Kidney tubule cell (primary cell): ENCODE measurements at places on chromosomes 16 and 17.

DNA sequence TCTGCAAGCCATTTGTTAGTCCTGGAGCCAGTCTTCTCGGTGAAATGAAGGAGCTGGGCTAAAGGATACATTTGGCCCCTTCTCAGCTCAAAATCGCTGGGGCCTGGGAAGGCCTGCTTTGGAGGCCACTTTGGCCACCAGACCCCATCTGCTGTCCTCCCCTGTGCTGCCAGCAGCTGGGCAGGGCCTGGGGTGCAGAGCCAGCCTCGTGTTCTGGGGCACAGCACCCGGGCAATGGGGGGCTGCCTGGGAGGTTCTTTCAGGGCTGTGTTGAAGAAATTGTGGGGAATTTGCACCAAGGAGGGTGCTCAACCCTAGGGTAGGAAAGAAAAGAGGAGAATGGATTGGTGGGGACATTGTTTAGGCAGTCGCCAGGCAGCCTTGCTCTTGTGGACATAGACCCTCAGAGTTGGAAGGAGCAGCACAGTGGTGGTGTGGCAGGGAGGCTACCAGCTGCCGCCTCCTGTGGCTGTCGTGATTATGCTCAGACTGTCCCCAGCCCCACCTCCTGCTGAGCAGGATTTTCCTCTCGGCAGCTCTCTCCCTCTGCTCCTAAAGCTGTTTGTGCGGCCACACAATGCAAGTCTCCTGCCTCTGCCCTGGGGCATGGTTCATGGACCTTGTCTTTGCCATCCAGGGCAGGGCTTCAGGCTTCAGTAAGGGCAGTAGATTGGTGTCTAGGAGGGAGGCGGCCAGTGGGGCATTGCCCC lies 174.8 kb downstream of the NTN1 start:
- DNase-seq = no peak

DNA sequence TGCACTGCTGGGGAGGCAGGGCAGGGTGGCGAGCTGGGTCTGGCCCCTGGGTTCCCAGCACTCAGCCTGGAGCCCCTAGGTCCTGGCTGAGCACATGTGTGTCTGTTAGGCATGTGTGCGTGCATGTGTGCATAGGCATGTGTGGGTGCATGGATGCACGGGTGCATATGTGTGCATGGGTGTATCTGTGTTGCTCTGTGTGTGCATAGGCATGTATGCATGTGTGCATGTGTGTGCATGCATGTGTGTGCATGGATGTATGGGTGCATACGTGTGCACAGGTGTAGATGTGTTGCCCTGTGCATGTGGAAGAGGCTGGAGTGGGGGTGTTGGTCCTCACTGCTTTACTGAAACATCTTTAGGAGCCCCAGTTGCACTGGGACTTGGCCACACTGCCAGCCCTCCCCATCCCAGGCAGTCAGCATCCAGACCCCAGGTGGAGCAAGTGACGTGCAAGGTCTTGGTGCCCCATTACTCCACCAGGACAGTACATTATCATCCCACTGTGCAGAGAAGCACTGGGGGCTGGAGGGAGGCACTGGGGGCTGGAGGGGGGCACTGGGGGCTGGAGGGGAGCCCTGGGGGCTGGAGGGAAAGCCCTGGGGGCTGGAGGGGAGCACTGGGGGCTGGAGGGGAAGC lies 10.4 kb upstream of the DPEP1 start:
- DNase-seq = no peak

GRCh38 chr16:87584271-87584670 lies 18.0 kb upstream of the JPH3 start:
- DNase-seq = peak; percentile 50

DNA sequence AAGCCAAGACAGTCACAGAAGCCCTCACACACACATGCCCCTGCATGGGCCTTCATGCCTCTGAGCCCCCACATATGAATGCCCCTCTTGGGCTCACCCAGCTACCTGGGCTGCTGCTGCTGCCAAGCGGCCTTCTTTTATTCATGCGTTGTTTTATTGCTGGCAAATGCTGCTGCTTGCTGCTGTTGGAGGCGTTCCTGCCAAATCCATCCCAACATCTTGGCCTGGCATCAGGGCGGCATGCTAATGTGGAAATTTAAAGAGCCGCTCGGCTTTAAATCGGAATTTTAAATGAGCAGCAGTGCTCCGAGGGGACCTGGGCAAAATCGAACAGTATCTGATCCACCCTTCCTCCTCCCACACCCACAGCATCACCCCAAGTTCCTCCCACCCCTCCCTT lies 39.0 kb downstream of the NEUROD2 start:
- DNase-seq = no peak

DNA sequence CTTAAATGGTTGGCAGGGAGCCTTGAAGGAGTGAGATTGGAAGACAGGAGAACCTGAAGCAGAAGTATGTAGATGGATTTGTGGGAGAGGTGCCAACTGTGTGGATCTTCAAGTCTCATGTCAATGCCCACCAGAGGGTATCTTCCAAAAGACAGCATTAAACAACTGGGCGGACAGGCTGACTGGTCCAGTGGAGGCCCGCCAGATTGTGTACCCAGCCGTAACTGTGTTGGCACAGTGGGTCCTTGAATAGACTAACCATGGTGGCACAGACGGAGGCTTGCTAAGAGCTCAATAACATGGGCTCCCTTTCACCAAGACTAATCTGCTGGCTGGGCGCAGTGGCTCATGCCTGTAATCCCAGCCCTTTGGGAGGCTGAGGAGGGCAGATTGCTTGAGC lies 24.2 kb upstream of the RBBP6 start:
- no peak for DNase-seq
